ENCODE measurements at places on chromosomes 12 and 14.
A peak's percentile ranks its signal among the peaks of the same experiment; 100 is the strongest.

GRCh38 chr14:67477926-67478799 lies 10.4 kb downstream of the TMEM229B start:
- no peak for DNase-seq

- DNase-seq, result no peak
Measured at GRCh38 chr14:89190765-89191513, 226.1 kb downstream of the FOXN3 start.

DNA sequence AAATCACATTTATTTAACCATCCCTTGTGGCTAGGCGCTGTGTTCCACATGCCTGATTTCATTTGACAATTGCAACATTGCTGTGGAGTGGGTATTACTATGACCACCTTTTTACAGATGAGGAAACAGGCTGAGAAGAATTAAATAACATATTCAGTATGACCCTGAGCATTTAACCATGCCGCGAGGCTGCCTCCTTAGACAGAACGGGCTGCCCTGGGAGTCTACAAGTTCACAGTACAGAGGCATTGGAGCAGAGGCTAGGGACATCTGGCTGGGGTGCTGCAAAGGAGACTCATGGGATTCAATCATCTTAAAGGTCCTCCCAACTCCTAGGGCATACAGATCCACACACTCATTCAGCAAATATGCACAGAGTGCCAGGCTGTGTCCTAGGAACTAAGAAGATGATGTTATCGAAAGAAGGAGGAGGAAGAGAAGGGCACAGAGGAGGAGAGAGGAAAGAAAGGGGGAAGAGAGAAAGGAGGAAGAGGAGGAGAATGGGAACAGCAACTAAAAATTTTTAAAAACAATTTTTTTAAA lies 164.7 kb upstream of the CCND2 start:
- no peak for DNase-seq

- DNase-seq, result no peak
Measured at GRCh38 chr12:5008661-5009060, 35.0 kb upstream of the KCNA5 start.

- no peak for DNase-seq
Measured at GRCh38 chr14:104120281-104120741, 18.1 kb upstream of the KIF26A start.

DNA sequence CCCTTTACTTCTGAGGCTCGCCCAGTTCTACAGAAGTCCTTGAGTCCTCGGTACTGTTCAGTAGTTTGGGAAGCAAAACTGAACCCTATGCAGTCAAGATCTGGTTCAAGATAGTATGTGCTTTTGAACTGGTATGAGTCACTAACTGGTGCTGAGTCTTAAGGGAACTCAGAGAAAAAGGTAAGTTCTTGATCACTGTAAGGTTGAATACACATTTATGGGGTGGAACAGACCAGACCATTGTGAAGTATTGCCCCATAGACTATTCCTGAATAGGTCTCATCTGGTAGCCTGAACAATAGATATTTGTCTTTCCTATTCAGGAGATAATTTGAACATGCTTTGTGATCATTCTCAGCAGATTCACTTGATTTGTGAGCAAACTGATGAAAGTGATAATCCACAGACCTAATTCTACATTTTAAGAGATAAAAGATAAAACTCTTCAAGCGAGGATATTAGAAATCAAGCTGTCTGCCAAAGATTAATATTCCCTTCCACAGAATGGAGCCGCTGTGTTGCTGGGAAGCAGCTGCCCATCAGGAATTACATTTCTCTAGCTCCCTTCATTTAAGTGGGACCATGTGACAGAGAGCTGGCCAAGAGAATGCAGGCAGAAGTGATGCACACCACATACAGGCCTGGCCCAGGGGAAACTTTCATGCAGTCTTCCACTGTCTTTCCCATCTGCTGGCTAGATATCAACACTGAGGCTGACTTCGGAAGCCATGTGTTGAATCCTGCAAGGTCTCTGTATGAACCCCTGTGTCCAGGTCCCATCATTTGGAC lies 369.8 kb upstream of the GARIN6 start:
- no peak for DNase-seq

DNA sequence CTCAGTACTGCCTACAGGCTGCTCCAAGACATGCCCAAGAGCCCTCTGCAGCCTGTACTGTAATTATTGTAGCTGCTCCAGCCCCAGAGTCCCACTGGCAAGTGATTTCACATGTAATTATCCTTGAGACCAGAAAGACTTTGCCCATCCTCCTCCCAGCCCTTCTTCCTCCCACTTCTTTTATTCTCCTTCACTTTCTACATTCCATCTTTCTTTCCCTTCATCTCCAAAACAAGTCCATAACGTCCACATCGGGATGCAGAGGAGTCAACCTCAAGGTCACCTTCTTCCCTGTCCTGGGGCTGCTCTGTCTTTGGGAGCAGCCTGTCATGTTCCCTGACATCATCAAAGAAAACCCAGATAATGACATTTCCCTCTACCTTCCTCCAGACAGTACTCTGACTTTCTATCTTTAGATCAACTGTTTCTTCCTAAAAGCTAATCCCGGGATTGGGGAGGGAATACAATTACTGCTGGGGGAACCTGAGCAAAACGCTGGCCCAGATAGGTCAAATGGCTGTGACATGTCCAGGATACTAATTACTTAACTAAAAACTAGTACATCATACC lies 39.1 kb downstream of the SLC8A3 start:
- DNase-seq, result no peak

GRCh38 chr12:29743801-29744200 lies 39.9 kb downstream of the TMTC1 start:
- DNase-seq, result no peak

- no peak for DNase-seq
Measured at GRCh38 chr12:8493084-8493483, 20.2 kb upstream of the CLEC4D start.

DNA sequence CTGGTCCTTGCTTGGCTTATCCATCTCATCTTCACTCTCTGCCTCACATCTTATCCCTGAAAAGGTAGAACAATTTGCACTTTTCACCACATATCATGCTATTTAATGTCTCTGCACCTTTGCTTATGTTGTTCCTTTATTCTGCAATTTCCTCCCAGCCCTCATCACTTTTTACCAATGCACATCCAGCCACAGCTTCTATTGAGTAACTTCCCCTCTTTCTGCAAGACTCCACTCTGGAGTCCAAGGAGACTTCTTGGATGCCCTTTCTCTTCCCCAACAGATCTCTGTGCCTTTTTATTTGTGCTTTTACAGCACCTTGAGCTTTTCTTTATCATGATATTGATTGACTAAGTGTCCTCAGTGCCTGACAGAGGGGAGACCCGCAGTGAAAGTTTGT lies 797.1 kb downstream of the VRK1 start:
- DNase-seq, result no peak

DNA sequence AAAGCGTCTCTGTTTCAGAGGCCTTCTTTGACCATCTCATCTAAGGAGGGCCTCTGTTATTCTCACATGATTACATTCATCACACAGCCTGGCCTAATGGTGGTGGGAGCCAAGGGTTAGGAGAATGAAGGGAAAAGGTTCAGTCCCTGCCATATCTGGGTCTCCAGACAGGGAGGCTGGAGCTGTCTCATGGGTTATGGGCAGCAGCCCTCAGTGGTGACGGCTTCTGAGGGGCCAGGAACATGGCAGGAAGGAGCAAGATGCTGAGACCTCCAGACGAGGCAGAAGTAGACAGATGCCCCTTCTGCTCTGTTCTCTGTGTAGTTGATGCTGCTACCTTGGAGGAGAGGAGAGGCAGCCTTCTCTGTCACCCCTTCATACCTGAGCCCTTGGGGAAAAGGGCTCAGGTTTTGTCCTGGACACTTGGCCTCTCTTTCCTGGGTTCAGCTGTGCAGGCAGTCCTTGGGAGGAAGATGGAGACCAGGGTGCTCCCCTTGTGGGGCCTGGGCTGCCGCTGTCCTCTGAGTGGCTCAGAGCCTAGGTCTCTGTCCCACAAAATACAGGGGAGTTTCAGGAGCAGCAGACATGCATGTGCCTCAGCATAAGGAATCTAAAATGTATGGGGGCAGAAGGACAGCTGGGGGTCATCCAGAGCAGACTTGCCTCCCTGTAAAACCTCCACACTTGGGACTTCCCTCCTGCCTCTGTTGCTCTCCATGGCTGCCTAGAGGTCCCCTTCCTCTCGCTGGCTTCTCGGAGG lies 3.6 kb downstream of the IFI27L2 start:
- DNase-seq, result peak; percentile 36

Data from right atrium auricular region (tissue), 2 donors.